ENCODE measurements at places on chromosomes 5 and 9. TPM values are rescaled to one million over a fixed set of nuclear protein-coding genes. Genes with fewer than 3 reads are reported as not detected.

Gene PLCXD3
- not detected for total RNA-seq

- H3K4me1 ChIP-seq = peaks cover 8% of the 10 kb centered on the region
- H3K27ac ChIP-seq = no peak overlapping the region
- peaks cover 7% of the 10 kb centered on the region for H3K27me3 ChIP-seq
- DNase-seq = no peak
Observed at GRCh38 chr9:98977246-98977714, 33.6 kb downstream of the COL15A1 start.

Gene TBC1D9B
- 53.1 TPM for total RNA-seq

- no peak overlapping the region for H3K4me3 ChIP-seq
- no peak for DNase-seq
- H3K27ac ChIP-seq = no peak overlapping the region
- no peaks in the 10 kb centered on the region for H3K36me3 ChIP-seq
- no peaks in the 10 kb centered on the region for H3K27me3 ChIP-seq
Observed at GRCh38 chr9:2729003-2729402, 11.7 kb downstream of the KCNV2 start.

Gene PCDHGB7
- total RNA-seq = not detected

DNA sequence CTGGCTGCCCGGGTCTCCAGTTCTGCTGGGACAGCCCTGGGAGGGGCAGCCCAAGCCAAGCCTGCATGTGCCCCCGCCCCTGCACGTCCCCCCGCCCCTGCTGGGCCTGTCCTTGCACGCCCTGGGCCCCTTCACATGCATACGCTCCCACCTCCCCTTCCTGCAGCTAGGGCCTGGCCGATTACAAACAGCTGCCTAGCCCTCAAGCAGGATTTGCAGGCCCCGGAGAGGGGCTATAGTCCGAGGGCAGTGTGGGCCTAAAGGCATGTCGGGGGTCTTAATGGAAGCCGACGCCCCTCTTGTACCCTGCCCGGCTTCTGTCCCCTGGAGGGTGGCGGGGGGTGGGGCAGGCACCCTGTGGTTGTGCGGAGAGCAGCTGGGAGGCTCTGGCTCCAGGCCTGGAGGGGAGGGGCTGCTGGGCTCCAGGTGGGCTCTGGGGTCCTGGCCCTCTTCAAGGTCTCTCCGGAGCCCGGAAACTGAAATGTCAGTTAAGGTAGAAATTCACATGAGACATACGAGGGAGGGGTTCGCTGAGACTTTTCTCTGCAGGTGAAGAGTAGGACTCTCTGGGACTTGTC is 16.9 kb downstream of the COL5A1 start:
- no peak overlapping the region for H3K27ac ChIP-seq
- no peaks in the 10 kb centered on the region for H3K27me3 ChIP-seq
- no peak overlapping the region for H3K4me3 ChIP-seq

DNA sequence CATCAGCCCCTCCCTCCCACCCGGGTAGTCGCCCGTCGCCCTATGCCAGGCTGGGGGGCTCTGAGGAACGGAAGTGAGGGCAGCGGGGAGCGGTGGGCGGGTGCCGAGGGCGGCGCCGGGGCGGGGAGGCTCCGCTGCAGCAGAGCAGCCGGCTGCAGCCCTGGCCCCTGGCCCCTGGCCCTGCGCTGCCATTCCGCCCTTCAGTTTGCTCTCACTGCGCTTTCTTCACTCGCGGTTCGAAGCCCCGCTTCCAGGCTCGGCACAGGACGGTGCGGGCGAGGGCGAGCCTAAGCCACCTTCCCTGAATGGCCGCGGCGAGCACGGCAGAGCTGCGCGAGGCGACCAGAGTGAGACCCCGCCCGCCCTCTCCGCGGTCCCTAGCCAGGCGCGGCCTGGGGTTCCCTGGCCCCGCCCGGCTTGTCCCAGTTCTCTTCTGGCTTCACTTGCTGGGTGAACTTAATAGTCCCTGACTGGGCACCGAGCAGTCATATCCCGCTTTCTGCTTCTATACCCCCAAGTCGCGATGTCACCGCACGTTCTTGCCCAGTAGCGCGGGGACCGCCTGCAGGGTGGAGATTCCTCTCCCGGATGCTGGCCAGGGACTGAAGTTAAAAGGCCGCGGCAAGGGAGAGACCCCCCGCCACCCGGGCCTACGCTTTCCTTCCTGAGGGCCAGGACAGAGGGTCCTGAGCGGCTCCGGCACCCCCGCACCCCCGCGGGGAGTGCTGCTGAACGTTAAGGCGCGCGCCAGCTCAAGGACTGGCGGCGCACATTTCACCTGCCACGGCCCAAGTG is 623 bp upstream of the TRIM36 start:
- no peak for DNase-seq
- peaks cover 20% of the 10 kb centered on the region for H3K4me1 ChIP-seq
- H3K27me3 ChIP-seq = peaks cover 48% of the 10 kb centered on the region
- H3K27ac ChIP-seq = no peak overlapping the region
- H3K36me3 ChIP-seq = no peaks in the 10 kb centered on the region
- peak overlapping the region; percentile 6 for H3K4me3 ChIP-seq

DNA sequence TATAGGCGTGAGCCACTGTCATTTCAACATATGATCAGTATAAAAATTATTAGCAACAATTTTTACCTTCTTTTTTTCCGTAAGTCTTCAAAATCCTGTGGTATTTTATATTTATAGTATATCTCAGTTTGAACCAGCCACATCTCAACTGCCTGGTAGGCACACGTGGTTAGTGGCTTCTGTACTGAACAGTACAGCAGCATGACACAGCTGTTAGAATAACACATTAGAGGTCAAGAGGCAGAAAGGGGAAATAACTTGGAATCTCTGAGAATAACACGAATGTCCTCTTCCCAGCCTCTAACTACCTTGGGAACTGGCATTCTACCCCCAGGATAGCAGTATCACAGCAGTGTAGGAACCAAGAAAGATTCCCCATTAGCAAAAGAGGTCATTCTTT is 108.5 kb upstream of the IQGAP2 start:
- H3K4me3 ChIP-seq = no peak overlapping the region
- H3K36me3 ChIP-seq = no peaks in the 10 kb centered on the region
- peaks cover 12% of the 10 kb centered on the region for H3K4me1 ChIP-seq
- H3K27ac ChIP-seq = no peak overlapping the region

- no peak for DNase-seq
- peak overlapping the region; percentile 75 for H3K27ac ChIP-seq
- no peaks in the 10 kb centered on the region for H3K27me3 ChIP-seq
- peaks cover 39% of the 10 kb centered on the region for H3K4me1 ChIP-seq
- peak overlapping the region; percentile 41 for H3K4me3 ChIP-seq
Observed at GRCh38 chr9:35110327-35110761, 5.3 kb downstream of the ATOSB start.
